ENCODE measurements at places on chromosomes 6 and 20. TPM values are rescaled to one million over a fixed set of nuclear protein-coding genes. Genes with fewer than 3 reads are reported as not detected.

- DNase-seq: no peak
These were observed 235.9 kb downstream of the BTBD3 start for GRCh38 chr20:12153628-12154027.

The VARS1 gene
- total RNA-seq: 49.0 TPM

DNA sequence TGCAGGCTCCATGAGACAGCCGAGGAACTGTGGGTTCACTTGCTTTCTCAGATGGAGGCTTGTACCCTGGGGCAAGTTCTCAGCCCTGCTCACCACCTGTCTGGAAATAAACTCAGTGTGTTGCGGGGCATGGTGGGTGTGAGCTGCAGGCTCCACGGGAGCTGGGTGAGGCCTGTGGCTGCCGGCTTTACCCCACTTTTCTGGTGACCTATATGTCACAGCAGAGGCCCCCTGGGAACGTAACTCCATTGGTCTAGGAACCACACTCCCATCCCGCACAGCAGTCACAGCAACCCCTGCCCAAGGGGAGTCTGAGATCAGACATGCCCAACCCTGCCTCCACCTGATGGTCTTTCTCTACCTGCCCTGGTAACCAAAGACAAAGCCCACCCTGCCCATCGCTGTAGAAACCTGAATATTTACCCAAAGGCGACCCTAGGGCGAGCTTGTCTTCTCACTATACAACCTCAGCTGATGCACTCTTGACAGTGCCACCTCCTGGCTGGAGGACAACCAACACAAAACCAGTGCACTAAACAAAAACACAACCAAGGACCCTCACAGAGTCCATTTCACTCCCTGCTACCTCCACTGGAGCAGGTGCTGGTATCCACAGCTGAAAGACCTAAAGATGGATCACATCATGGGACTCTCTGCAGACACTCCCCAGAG lies 174.3 kb downstream of the PDE10A start:
- DNase-seq: no peak

The DBNDD2 gene
- total RNA-seq: 119 TPM

GRCh38 chr6:2990248-2990931 lies 9.3 kb upstream of the NQO2 start:
- DNase-seq: no peak

The DEK gene
- 54.6 TPM for total RNA-seq

- DNase-seq: no peak
These were observed 1294.9 kb upstream of the CITED2 start for GRCh38 chr6:140669321-140669720.

The MAS1 gene
- total RNA-seq: 0.29 TPM

The ZNF184 gene
- total RNA-seq: 6.5 TPM

DNA sequence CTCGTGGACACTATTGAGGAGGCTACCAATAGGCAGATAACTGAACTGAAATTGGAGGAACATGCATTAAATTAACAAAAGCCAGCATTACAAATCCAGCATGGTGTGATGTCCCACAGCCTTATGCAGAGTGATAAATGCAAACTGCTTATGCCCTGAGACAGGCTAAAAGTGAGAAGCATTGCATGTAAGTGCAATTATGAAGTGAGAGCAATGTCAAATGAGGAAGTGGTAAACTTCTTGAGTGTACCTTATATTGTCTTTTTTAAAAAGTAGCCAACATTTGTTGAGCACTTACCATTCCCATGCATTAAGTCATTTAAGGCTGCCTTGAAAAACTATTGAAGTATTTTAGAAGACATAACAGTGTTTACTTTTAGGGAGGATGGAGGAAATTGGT lies 212.2 kb downstream of the TBC1D7 start:
- no peak for DNase-seq

DNA sequence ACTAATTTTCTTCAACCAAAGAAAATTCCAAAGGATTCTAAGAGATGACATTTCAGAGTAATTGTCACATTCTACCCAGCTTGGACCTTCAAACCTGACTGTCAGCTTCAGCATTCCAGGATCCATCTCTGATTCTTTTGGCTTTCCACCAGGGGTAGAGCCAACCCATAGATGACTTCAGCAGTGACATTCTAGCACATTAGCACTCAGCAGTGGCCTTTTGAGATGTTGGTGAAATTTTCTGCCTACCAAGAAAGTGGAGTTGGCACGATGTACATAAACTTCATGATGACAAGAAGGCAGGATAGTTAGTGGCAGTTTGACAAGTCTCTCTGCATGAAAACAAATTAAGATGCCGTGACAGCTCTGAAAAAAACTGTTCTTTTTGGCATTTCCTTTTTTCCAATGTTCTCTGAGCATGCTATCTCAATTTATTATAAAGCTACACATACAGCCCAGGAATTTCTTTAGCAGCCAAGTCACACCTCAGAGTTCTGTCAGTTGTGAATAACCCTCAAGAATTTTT lies 466.5 kb upstream of the RNF217 start:
- no peak for DNase-seq

All from posterior vena cava (tissue), 2 donors.